Activated T-cell treated with anti-CD3 and anti-CD28 coated beads, Interleukin-2, amount 50 U/mL, for 48 hours (primary cell): ENCODE measurements at places on chromosomes 6 and 20.

DNA sequence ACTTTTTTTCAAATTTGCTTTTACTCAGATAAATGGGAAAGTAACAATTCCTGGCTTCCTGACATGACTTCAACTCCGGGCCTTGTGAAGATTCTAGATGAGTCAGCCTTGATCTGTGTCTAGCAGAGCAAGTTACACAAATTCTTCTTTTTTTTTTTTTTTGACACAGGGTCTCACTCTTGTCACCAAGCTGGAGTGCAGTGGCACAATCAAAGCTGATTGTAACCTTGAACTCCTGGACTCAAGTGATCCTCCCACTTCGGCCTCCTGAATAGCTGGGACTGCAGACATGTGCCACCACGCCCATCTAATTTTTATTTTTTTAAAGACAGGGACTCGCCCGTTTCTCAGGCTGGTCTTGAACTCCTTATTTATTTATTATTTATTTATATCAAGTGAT, 7.3 kb upstream of the ARHGAP18 start:
- no peak for DNase-seq

- DNase-seq: no peak
Observed at GRCh38 chr20:40997116-40997515, 31.5 kb upstream of the TOP1 start.

- no peak for DNase-seq
Observed at GRCh38 chr6:134950482-134950881, 581 bp upstream of the ALDH8A1 start.

DNA sequence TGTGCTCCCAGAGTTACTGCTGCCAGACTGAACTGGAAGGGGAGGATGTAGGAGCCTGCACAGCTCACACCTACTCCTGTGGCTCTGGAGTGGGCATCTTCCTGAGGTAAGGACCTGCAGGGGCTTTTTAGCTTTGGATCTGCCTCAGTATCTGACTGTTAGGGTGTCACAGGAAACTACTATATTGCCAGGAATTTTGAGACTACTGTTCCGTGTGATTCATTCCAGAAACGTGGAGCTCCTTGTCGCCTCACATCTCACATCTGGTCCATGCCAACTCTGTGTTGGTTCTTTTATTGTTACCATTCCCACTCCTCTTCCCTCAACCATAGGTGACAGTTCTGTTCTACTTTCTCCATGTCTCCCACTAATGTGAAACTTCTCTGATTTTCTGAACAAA, 34.1 kb downstream of the PRPH2 start:
- DNase-seq: no peak

DNA sequence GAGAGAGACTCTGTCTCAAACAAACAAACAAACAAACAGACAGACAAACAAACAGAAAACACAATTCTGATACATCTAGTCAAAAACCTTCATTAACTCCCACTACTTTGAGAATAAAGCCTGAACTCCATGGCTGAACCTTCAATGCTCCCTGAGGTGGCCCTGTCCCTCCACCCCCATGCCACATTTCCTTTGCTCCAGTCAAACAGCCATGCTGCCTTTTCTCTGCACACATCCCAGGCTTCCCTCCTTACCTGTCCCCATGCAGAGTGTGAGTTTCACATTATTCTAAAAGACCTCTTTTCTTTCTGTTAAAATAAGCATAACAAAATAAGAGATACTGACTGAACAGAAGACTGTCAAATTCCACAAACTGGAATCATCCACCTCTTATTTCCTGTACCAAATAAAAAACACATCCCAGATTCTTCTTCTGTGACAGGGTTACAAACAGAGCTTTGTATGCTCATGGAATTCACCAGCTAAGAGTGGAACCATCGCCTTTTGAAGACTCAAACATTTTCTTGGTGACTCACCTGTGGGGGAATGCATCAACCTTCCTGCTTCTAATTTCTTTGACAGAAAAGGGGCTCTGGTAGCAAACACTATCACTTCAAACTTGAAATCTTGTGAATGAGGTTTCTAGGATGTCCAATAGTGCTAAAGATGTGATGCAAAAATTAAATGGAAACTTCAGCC, 71.0 kb upstream of the SLC22A16 start:
- no peak for DNase-seq

DNA sequence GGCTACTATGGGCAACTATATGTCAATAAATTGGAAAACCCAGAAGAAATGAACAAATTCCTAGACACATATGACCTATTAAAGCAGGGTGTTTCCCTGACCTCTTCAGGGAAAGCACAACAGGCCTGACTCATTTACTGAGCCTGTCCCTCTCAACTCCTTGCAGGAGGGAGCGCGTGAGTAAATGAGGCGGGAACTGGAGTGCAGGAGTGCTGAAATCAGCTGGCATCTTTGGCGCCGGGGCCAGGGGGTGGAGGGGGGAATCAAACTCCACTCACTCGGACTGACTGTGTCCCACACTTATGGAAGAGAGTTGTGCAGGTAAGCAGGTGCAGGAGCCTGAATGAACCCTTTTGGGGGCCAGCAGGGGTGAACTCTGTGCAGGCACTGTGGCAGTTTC, 671.2 kb upstream of the PTCHD4 start:
- no peak for DNase-seq

DNA sequence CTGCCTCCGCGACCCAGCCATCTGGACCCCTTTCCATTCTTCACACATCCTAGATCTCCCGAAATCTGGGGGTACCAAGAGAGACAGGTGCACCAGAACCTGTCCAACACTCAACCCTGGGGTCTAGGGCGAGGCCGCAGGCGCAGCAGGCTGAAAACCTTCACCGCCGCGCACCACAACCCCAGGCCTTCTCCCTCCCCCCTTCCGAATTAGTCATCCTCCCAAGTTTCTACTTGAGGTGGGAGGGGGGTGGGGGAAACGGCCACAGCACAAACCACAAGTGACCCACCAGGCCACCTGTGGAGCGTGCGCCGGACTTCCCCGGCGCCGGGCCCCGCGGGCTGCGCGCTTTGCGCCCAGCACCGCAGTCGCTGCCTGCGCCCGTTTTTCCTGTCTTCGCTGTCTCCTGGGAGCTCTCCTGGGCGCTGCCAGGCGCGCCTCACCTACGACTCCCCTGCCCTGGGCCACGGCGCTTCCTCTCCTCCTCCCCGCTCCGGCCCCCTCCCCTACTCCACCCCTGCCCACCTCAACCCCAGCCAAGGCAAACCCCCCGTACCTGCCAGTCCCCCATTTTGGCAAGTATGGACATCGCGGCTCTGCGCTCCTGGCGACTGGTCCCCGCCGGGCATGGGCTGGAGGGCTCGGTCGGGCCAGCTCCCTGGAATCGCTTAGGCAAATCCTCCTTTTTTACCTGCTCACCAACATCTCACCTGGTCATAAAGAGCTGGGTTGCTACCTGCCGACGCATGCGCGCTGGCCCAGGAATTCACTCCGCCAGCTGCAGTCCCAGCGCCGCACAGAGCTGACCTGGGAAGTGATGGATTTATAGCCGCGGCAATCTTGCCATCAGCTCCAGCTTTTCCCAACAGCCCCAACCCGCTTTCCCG, 4.2 kb upstream of the TFAP2A start:
- DNase-seq: no peak

- peak; percentile 28 for DNase-seq
Observed at GRCh38 chr20:51695574-51696303, 72.5 kb downstream of the ATP9A start.

- no peak for DNase-seq
Observed at GRCh38 chr6:163346497-163346961, 68.0 kb upstream of the QKI start.

DNA sequence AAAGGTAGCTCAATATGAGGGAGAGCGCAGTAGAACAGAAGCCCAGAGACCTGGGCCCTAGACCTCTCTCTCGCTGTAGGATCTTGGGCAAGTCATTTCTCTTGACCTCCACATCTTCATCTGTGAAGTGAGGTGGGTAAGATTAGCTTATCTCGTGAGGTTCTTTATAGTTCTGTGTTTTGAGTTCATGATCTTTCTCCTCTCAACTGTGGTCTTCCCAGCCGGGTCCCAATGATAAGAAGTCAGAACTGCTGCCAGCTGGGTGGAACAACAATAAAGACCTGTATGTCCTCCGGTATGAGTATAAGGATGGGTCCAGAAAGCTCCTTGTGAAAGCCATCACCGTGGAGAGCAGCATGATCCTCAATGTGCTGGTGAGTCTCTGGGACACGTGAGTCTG, 6.9 kb downstream of the PSMF1 start:
- DNase-seq: no peak
